H9 (cell line): ENCODE measurements at places on chromosomes 7 and 10. TPM values are rescaled to one million over a fixed set of nuclear protein-coding genes. Genes with fewer than 3 reads are reported as not detected.
A peak's percentile ranks its signal among the peaks of the same experiment; 100 is the strongest.

CDNF gene
- total RNA-seq, result 0.86 and 1.3 TPM in 2 replicates

GSTO1 gene
- total RNA-seq, result 114 and 116 TPM in 2 replicates

ARHGEF35 gene
- 18.6 and 19.2 TPM in 2 replicates for total RNA-seq

CUBN gene
- 0.26 and 0.37 TPM in 2 replicates for total RNA-seq

DRGX gene
- total RNA-seq, result not detected in 2 replicates

PSAP gene
- 336 and 346 TPM in 2 replicates for total RNA-seq

SPDYE16 gene
- total RNA-seq, result not detected in 2 replicates

LAMB1 gene
- 75.8 and 78.9 TPM in 2 replicates for total RNA-seq

- H3K27me3 ChIP-seq, result no peaks in the 10 kb centered on the region
- H3K27ac ChIP-seq, result no peak overlapping the region
- no peaks in the 10 kb centered on the region for H3K4me1 ChIP-seq
- DNase-seq, result no peak
Observed at GRCh38 chr7:153388611-153389010, 629.1 kb downstream of the ACTR3B start.

- H3K27ac ChIP-seq, result no peak overlapping the region
- no peaks in the 10 kb centered on the region for H3K36me3 ChIP-seq
- no peaks in the 10 kb centered on the region for H3K27me3 ChIP-seq
- no peak overlapping the region for H3K4me3 ChIP-seq
Observed at GRCh38 chr10:63437116-63437949, 28.4 kb downstream of the JMJD1C start.

GRCh38 chr10:47030191-47030703 lies 119.0 kb downstream of the PTPN20 start:
- H3K4me1 ChIP-seq, result no peaks in the 10 kb centered on the region
- H3K36me3 ChIP-seq, result no peaks in the 10 kb centered on the region
- H3K27me3 ChIP-seq, result no peaks in the 10 kb centered on the region

DNA sequence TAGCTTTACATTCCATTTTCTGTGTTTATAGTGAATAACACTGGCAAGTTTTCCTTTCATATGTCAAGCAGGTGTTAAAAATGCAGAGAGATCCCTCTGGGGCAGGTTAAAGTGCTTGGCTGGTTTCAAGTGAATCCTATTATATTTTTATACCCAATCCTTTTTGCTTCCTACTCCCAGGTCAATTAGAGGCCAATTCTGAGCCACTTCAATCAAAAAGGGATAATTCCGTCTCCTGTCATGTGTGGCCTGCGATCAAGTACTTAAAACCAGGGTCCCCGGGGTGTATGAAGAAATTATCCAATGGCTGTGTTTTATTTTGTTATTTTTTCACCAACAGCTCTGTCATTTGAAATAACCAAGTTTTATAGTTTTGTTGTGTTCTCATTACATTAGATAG lies 313.2 kb downstream of the PRPF18 start:
- no peaks in the 10 kb centered on the region; the same call in 1 of the 2 replicates for H3K27me3 ChIP-seq
- H3K36me3 ChIP-seq, result no peaks in the 10 kb centered on the region

DNA sequence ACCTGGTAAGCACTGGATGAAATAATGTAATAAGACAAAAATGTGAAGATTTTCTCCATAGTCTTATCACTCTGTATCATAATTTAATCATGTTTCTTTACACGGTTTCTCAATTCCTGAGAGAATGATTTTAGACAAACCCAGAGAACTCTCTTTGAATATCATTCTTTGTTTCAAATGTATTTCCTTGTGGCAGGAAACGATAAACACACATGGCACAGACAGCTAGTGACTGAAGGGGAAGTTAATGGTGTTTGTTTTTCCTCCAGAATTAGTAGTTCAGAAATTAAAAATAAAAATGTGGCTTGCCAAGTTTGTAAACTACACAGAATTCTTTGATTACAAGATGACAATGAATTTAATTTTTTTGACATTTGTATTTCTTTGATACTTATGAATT lies 163.7 kb upstream of the PRPS1L1 start:
- no peak for DNase-seq
- H3K4me3 ChIP-seq, result no peak overlapping the region
- H3K27me3 ChIP-seq, result no peaks in the 10 kb centered on the region
- no peaks in the 10 kb centered on the region for H3K4me1 ChIP-seq

GRCh38 chr7:100719523-100720278 lies 567 bp upstream of the EPO start:
- H3K27me3 ChIP-seq, result peaks cover 9% of the 10 kb centered on the region; the same call in 1 of the 2 replicates
- H3K36me3 ChIP-seq, result no peaks in the 10 kb centered on the region; the same call in 1 of the 3 replicates
- peak overlapping the region; percentile 82 for H3K4me3 ChIP-seq
- H3K27ac ChIP-seq, result no peak overlapping the region
- no peak for DNase-seq

DNA sequence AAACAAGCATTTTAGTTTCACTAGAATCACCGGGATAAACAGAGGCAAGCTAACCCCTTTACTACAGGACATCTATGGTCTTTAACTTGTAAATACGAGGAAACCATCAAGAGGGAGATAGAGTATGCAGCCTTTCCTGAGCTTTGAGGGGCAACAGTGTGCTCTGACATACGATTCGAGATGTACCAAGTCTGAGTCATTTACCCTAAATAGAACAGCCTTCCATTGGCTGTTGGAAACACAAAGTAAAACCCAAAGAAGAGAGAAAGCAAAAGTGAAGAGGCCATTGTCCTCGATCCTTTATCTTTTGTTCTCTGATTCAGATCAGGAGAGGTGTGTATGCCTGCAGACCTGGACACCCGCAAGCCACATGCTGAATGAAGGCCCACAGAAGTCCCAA lies 289.5 kb downstream of the KCNMA1 start:
- no peaks in the 10 kb centered on the region for H3K4me1 ChIP-seq
- no peak overlapping the region for H3K27ac ChIP-seq
- H3K27me3 ChIP-seq, result no peaks in the 10 kb centered on the region
- H3K36me3 ChIP-seq, result no peaks in the 10 kb centered on the region

DNA sequence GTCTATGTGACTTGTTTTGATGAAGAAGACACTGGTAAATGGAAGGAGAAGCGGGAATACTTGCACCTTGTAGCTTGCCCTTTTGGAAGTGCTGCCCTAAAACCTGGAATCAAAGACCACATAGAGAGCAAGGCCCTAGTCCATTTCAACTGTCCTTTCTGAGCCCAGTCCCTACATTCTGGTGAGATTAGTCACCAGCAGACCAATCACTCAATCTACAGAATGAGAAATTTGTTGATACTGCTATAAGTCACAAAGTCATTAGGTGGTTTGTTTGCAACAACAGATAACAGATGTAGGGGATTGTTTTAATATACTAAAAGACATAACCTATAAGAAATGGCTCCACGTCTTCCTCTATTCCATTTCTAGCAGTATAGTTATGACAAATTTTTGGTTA lies 33.6 kb downstream of the WASL start:
- peaks cover 3% of the 10 kb centered on the region; the same call in 1 of the 2 replicates for H3K4me1 ChIP-seq
- peaks cover 12% of the 10 kb centered on the region for H3K36me3 ChIP-seq
- no peaks in the 10 kb centered on the region for H3K27me3 ChIP-seq
- no peak overlapping the region for H3K27ac ChIP-seq

DNA sequence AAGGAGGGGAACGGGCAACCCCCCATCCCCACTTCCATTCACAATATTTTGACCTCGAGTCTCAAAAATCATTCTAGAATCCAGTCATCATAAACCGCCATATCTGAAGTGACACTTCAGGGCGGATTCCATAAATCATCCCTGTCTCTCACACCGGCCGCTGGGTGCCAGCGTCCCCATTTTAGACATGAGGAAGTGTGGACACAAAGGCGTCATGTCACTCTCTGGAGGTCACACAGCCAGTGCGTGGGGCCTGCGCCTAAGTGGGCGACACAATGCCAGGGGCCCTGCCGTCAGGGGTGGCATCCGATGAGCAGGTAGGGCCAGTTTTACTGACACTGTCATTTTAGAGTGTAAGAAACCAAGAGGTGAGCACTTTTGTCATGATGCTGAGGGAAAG lies 19.5 kb downstream of the KCNH2 start:
- no peak overlapping the region for H3K27ac ChIP-seq
- H3K27me3 ChIP-seq, result no peaks in the 10 kb centered on the region
- H3K36me3 ChIP-seq, result no peaks in the 10 kb centered on the region
- no peaks in the 10 kb centered on the region for H3K4me1 ChIP-seq
- no peak for DNase-seq
- H3K4me3 ChIP-seq, result no peak overlapping the region; the same call in 2 of the 3 replicates

GRCh38 chr10:107091126-107091525 lies 73.4 kb downstream of the SORCS1 start:
- H3K27ac ChIP-seq, result no peak overlapping the region
- H3K4me1 ChIP-seq, result no peaks in the 10 kb centered on the region
- H3K27me3 ChIP-seq, result no peaks in the 10 kb centered on the region
- no peak overlapping the region for H3K4me3 ChIP-seq
- no peak for DNase-seq

GRCh38 chr10:91123261-91123660 lies 97.2 kb upstream of the PCGF5 start:
- H3K4me1 ChIP-seq, result no peaks in the 10 kb centered on the region
- H3K27ac ChIP-seq, result no peak overlapping the region
- no peak for DNase-seq
- H3K27me3 ChIP-seq, result no peaks in the 10 kb centered on the region
- H3K36me3 ChIP-seq, result no peaks in the 10 kb centered on the region

DNA sequence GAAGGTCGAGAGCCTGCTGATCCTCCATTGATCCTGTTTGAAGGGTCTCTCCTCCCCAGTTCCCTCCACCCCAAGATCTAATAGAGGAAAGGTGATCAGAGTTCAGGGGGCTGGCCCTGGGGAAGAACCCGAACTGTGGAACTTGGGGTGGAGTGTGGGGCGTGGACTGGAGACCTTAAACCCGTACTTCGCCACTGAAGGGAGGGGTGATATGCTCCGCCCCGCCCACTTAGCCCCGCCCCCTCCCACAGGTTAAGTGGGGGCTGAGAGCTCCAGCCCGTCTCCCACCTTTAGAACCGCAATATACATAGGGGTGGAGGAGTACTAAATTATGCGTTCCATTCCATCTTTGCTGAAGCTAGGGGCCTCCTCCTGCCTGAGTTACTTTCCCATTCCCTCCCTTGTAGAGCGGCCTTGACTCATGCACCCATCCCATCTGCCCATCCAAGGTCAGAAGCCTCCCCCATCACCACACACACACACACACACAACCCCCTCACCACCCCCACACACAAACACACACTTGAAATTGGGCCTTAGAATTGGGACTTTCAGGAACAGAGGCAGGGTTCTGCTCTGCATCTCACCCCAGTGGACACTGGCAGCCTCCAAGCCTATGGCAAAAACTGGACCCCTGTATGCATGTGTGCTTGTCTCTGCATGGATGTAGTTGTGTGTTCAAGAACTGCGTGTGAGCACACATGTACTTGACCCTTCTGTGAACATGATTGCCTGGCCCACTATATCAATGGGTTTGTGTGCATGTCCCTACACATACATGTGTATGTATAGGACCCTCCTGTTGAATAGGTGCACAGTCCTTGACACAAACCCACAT lies 991 bp downstream of the SEMA4G start:
- no peaks in the 10 kb centered on the region for H3K27me3 ChIP-seq
- no peaks in the 10 kb centered on the region for H3K4me1 ChIP-seq
- H3K36me3 ChIP-seq, result no peaks in the 10 kb centered on the region
- H3K4me3 ChIP-seq, result peak overlapping the region; percentile 66

GRCh38 chr10:34791228-34791627 lies 23.9 kb downstream of the PARD3 start:
- no peaks in the 10 kb centered on the region for H3K4me1 ChIP-seq
- H3K36me3 ChIP-seq, result peaks cover 4% of the 10 kb centered on the region; the same call in 1 of the 2 replicates
- no peak for DNase-seq
- no peak overlapping the region for H3K27ac ChIP-seq

DNA sequence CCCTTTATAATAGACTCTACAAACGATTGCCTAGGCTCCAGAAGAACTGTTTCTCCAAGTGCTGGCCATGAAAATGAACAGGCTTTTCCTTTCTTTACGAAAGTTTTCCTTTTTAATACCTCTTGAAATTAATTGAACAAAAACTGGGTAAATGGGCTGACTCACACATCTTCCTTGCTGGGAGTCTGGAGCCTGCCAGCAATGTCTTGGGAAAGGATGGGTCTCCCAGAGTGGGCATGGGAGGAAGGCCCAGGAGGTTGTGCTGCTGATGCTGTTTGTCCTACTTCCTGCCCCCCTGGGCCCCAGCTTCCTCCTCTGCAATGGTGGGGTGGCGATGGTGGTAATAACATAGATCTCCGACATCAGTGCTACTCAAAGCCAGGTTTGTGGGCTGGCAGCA lies 174.1 kb downstream of the RPS24 start:
- DNase-seq, result no peak
- no peaks in the 10 kb centered on the region for H3K36me3 ChIP-seq
- no peak overlapping the region for H3K4me3 ChIP-seq
- no peaks in the 10 kb centered on the region for H3K27me3 ChIP-seq

GRCh38 chr10:95391581-95392216 lies 100.9 kb upstream of the PDLIM1 start:
- H3K4me3 ChIP-seq, result no peak overlapping the region
- H3K27me3 ChIP-seq, result no peaks in the 10 kb centered on the region
- peak; percentile 67 for DNase-seq
- H3K4me1 ChIP-seq, result 0 out of 2 replicates have a peak, but pooled peaks cover 2% of the 10 kb centered on the region
- no peak overlapping the region for H3K27ac ChIP-seq

DNA sequence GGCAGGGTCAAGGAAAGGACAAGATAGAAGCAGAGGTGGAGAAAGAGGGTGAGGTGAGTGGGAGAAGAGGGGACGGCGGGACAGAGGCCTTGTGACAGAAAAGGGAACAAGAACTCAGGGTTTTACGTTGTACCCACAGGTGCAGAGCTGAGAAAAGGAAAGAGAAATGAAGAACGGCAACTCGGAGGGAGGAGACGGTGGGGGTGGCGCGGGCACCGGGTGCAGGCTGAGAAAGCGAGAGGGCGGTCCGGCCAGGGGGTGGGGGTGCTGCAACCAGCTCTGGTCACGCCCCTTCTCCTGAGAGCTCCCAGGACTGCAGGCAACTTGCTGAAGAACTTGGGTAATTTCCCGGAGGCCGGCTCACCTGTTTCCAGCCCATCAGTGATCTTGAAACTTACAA lies 65.3 kb downstream of the CARD11 start:
- H3K27ac ChIP-seq, result no peak overlapping the region
- DNase-seq, result peak; percentile 69
- H3K4me1 ChIP-seq, result no peaks in the 10 kb centered on the region; the same call in 1 of the 2 replicates
- no peaks in the 10 kb centered on the region for H3K27me3 ChIP-seq
- no peak overlapping the region; the same call in 1 of the 2 replicates for H3K4me3 ChIP-seq

- no peaks in the 10 kb centered on the region for H3K4me1 ChIP-seq
- no peaks in the 10 kb centered on the region for H3K27me3 ChIP-seq
- no peak overlapping the region for H3K27ac ChIP-seq
- no peaks in the 10 kb centered on the region; the same call in 1 of the 2 replicates for H3K36me3 ChIP-seq
- no peak overlapping the region for H3K4me3 ChIP-seq
Observed at GRCh38 chr7:18499407-18500177, 4.0 kb downstream of the HDAC9 start.

DNA sequence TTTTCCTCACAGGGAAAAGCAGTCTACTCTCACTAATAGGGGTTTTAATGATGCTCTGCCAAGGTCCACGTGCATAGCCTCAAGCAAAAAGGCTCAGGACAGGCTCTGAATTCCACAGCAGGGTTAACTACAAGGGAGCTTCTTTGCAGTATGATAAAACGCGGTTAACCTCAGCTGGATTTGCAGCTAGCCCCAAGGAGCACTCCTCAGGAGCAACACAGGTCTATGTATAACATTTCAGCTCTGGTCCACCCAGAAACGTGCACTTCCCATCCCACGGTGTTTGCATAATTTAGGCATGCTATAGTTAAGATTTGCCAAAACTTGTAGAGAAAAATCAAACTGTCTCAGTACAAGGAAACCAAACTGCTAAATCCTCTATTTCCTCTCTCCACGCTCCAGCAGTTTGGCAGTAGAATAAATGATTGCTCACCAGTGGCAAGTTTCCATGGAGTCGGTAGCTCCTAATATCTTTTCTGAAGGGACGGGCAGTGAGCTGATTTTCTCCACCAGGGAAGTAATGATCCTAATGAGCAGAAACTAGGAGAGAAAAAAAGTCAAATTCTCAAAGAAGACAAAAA lies 13.1 kb upstream of the ASB4 start:
- peaks cover 4% of the 10 kb centered on the region; the same call in 1 of the 2 replicates for H3K4me1 ChIP-seq
- no peak for DNase-seq
- H3K36me3 ChIP-seq, result no peaks in the 10 kb centered on the region
- no peak overlapping the region for H3K4me3 ChIP-seq
- H3K27me3 ChIP-seq, result no peaks in the 10 kb centered on the region
- H3K27ac ChIP-seq, result no peak overlapping the region
